GOT3 (cell line): ENCODE measurements at places on chromosomes 7 and 10.

- DNase-seq: no peak
Observed at GRCh38 chr7:81715984-81716588, 53.8 kb downstream of the HGF start.

DNA sequence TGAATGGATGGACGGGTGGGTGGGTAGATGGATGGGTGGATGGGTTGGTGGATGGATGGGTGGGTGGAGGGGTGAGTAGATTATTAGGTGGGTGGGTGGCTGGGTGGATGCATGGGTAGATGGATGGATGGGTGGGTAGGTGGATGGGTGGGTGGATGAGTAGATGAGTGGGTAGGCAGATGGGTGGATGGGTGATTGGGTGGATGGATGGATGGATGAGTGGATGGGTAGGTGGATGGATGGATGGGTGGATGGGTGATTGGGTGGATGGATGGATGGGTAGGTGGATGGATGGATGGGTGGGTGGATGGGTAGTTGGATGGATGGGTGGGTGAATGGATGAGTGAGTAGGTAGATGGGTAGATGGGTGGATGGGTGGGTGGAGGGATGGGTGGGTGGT lies 59.6 kb upstream of the ADGRA1 start:
- DNase-seq: no peak

- no peak for DNase-seq
Observed at GRCh38 chr7:42024537-42024936, 212.5 kb downstream of the GLI3 start.

DNA sequence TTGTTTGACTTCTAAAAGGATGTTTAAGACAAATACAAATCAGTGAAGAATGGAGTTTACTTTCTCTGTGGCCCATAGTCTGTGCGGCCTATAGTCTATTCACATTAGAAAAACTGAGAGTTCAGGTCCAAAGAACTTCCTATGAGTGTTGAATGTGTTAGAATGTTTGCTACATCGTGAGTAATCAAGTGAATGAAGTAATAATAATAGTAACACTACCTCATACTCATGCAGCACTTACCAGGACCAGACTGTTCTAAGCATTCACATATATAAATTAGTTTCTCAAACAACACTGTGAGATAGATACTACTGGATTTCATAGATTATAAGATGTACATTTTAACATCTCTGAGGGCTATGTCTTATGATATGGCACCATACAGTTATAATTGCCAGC lies 70.4 kb downstream of the RALA start:
- DNase-seq: no peak

GRCh38 chr7:131096267-131096927 lies 231.3 kb upstream of the MKLN1 start:
- no peak for DNase-seq

DNA sequence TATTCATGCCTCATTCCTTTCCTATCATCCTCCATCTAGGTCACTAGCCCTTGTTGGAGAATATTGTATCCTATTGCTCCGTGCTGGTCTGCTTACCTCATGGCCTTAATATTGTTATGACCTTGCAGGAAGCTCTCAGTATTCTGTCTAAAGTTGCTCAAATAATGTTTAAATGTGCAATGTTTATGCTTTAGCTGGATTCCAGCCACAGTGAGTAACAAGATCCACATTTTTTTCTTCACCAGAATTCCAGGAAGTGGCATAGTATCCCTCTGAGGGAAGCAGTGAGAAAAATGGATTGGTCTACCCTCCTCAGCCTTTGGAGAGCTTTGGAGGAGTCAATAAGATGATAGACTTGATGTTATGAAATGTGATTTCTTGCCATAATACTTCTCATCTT lies 402.6 kb downstream of the NRG3 start:
- no peak for DNase-seq

GRCh38 chr7:121026577-121027111 lies 38.1 kb downstream of the CPED1 start:
- DNase-seq: no peak

DNA sequence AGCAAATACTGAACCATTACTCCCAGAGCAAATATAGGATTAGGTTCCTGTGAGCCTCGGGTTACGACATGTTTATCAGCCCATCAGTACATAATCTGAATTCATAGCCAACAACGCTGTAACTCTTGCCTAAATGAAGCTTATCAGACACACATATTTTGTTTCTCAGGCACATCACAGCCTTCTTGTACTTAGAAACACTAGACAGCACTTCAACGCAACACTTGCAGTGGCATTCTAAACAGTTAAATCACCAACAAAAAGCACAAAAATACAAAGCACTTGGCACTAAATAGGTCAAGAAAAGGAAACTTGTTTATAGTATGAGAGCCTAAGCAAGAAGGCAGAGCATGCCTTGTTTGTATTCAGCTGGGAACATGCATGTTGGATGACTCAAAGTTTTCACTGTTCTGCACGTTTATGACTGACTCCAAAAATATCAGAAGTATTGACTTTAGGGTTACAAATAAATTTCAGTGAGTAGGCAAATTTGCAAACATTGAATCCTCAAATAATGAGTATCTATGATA lies 75.0 kb downstream of the VPS50 start:
- DNase-seq: no peak

GRCh38 chr10:84432891-84433290 lies 104.5 kb downstream of the CCSER2 start:
- DNase-seq: no peak

- DNase-seq: no peak
Observed at GRCh38 chr10:51667678-51668335, 31.6 kb downstream of the CSTF2T start.

DNA sequence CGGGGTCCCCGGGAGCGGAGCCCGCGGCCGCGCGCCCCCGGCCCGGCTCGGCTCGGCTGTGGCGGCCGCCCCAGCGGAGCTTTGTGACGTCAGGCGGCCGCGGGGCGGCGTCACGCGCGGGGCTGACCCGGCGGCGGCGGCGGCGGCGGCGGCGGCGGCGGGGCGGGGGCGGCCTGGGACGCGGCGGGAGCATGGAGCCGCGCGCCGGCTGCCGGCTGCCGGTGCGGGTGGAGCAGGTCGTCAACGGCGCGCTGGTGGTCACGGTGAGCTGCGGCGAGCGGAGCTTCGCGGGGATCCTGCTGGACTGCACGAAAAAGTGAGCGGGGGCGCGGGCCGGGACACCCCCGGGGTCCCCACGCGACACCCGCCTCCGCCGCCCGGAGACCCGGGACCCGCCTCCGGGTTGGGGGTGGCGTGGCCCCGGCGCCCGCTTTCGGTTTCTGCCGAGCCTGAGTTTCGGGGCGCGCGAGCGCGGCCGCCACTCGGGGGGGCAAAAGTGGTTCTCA lies at the start of gene PWWP2B:
TSS of gene PWWP2B (plus strand) at position 165 of the 506 bp plus-strand sequence. CDS start at position 192, 27 bp downstream.
- DNase-seq: no peak

GRCh38 chr10:126262233-126262838 lies 125.9 kb downstream of the ADAM12 start:
- DNase-seq: no peak

GRCh38 chr7:38339953-38340819 lies 66.8 kb upstream of the TARP start:
- DNase-seq: no peak

GRCh38 chr10:53432035-53432434 lies 659.5 kb upstream of the MBL2 start:
- DNase-seq: no peak

GRCh38 chr10:101224910-101225823 lies 4.1 kb downstream of the LBX1 start:
- no peak for DNase-seq

- no peak for DNase-seq
Observed at GRCh38 chr7:108001764-108002725, 916 bp downstream of the LAMB1 start.

DNA sequence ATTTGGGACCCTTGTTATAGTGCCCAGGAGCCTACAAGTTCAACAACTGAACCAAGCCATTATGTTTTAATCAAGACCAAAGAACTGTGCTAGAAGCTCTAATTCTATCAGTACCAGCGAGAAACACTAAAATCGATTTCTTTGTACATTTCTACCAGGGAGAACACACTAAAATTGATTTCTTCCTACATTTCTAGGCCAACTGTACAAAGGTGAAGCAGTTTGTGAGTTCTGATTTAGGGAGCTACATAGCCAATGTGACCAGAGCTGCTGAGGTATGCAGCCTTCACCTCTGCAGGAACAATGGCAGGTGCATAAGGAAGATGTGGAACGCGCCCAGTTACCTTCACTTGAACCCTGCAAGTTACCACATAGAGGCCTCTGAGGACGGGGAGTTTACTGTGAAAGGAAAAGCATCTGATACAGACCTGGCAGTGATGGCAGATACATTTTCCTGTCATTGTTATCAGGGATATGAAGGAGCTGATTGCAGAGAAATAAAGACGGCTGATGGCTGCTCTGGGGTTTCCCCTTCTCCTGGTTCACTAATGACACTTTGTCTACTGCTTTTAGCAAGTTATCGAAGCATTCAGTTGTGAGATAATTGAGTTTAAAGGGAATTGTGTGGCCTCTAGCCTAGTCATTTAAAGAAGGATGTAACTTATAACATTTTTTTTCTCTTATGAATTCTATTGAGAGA lies 31.7 kb downstream of the HYAL4 start:
- no peak for DNase-seq

GRCh38 chr7:18020138-18020715 lies 7.4 kb downstream of the PRPS1L1 start:
- no peak for DNase-seq

GRCh38 chr10:132677473-132678227 lies 108.3 kb downstream of the NKX6-2 start:
- DNase-seq: no peak

DNA sequence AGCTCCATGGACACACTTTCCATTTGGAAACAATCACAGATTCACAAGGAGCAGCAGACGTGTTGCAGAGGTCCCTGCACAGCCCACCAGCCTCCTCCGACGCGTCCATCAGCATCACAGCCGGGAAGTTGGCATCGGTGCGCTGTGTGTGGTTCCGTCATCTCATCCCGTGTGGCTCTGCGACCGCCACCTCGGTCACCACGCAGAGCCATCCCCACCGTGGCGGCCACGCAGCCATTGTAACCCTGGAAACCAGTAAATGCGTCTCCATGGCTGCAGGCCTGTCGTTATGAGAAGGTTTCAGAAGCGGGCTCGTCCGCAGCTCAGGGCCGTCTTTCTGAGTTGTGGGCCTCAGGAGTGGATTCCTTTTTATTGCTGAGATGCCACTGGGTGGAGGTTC lies 36.0 kb downstream of the FOXK1 start:
- no peak for DNase-seq

DNA sequence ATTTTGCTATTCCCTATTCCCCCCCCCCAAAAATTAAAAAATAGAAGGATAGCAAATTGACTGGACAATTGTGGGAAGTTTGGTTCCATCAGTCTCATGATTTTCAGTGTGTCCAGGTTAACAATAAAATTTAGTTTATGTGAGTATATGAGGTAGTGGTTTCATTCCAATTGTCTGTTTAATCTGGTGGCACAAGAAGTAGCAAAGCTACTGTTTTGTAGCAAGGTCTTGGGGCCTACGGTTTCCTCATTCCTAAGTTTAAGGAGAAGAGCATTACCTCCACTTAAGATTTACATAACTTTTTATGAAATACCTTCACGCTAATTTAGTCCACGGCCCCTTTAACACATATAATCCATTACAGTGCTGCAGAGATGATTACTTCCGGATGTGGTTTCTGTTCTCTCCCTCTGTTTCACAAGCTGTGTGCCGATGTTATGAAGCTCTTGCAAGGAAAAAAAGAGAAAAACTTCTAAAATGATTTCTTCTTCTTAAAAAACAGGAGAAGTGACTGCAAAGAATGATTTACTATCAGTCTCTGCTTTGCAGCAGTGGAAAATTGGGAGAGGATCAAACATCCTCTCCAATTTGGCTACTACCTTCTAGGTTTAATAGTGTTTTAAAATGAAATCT lies 32.7 kb upstream of the NPVF start:
- no peak for DNase-seq

DNA sequence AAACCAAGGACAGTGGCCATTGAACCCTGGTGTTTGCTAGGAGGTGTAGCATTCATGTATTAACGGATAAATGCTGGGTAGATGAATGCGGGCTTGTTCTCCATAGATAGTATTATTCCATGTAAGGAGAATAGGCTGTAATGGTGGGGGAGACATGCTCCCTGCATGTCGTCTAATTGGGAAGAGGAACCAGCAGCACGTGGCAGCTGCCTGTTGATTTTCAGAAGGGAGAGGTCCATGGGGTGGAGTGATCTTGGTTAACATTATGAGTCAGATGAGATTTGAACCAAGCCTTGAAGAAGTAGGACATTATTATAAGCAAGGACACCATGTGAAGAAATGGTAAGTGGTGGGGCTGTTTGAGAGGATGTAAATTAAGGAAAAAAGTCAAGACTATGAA lies 112.5 kb downstream of the WNT2 start:
- DNase-seq: no peak

GRCh38 chr7:47484923-47485639 lies 96.8 kb downstream of the TNS3 start:
- no peak for DNase-seq

- DNase-seq: no peak
Observed at GRCh38 chr10:71748671-71749191, 24.6 kb downstream of the VSIR start.

DNA sequence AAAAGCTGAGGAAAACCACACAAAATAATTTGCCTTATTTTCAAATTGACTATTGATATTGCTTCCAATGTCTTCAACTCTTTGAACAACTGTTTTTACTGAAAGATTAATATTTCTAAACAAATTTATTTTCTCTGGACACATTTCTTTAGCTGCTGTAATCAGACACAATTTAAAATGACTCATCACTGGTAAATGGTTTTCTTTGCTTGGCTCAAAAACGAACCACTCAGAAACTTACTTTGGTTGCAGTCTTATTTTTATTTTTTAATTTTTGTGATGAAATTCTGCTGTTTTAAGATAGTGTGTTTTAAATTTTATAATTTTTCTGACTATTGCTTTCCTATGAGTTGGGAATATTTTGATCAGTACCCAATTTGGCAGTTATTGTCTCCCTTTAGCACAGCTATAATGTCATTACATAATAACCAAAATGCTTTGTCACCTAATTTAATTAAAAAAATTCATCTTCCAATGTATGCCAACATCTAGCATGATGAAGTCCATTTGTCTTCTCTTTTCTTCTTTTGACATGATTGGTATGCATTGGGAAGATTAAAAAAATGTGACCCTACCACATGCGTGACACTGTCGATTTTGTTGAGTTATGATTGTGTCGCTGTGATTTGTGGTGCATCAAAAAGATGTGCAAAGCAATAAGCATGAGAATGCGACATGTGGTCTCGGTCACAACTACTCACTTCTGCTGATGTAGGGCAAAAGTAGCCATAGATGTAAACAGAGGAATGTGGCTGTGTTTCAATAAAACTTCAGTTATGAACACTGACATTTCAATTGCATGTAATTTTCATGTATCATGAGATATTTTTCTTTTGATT lies 222.3 kb downstream of the SUGCT start:
- DNase-seq: no peak

GRCh38 chr7:123643495-123644441 lies 11.9 kb upstream of the LMOD2 start:
- DNase-seq: no peak
